Effector memory CD4-positive, alpha-beta T cell (primary cell): ENCODE measurements at places on chromosomes 16 and 17.

DNA sequence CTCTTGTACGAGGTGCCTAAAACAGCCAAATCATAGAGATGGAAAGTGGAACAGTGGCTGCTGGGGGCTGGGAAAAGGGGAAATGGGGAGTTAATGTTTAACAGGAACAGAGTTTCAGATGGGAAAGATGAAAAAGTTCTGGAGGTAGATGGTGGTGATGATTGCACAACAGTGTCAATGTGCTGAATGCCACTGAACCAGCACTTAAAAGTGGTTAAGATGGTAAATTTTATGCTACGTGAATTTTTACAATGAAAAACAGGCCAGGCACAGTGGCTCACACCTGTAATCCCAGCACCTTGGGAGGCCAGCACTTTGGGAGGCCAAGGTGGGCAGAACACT, 130.4 kb downstream of the C16orf78 start:
- DNase-seq, result no peak

- DNase-seq, result no peak
Observed at GRCh38 chr16:78900044-78900811, 700.3 kb downstream of the MAF start.

- DNase-seq, result no peak
Observed at GRCh38 chr17:28178800-28179199, 136.3 kb downstream of the NLK start.

- DNase-seq, result no peak
Observed at GRCh38 chr17:40219594-40220338, 662 bp downstream of the WIPF2 start.

GRCh38 chr17:57892820-57893595, 43.2 kb upstream of the MRPS23 start:
- DNase-seq, result no peak

GRCh38 chr16:50202926-50203624, 50.0 kb downstream of the TENT4B start:
- DNase-seq, result no peak
